ENCODE measurements at places on chromosomes 2 and 18.

DNA sequence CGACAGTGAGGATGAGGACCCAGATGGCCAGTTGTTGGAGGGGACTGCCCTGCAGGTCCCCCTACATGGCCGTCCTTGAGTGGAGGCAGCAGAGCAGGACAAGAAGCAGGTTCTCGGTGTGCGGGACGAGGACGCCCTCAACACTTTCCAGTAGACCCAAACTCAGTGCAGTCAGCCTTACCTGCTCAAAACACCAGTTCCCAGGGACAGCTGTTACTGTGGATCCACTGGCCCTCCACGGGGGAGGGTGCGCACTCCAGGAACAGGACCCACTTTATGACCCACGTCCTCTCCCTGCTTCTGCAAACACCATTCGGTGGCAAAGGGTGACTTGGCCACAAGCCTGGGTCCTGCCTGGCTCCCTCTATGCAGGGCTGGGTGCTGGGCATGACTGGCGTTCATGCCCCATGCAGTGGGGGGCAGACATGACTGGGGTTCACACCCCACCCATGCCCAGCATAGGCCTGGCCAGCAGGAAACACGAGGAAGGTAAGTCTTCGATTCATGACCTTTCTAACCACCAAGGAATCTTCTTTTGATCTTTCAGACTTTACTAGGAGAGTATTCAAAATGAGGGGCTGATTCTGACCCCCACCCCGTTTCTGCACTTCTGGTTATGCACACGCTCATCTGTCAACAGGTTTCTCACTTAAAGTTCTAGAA, 233.7 kb downstream of the HDAC4 start:
- H3K27ac ChIP-seq = no peak overlapping the region
- H3K4me3 ChIP-seq = no peak overlapping the region
- peaks cover 39% of the 10 kb centered on the region for H3K36me3 ChIP-seq
- DNase-seq = no peak
- no peaks in the 10 kb centered on the region for H3K27me3 ChIP-seq

DNA sequence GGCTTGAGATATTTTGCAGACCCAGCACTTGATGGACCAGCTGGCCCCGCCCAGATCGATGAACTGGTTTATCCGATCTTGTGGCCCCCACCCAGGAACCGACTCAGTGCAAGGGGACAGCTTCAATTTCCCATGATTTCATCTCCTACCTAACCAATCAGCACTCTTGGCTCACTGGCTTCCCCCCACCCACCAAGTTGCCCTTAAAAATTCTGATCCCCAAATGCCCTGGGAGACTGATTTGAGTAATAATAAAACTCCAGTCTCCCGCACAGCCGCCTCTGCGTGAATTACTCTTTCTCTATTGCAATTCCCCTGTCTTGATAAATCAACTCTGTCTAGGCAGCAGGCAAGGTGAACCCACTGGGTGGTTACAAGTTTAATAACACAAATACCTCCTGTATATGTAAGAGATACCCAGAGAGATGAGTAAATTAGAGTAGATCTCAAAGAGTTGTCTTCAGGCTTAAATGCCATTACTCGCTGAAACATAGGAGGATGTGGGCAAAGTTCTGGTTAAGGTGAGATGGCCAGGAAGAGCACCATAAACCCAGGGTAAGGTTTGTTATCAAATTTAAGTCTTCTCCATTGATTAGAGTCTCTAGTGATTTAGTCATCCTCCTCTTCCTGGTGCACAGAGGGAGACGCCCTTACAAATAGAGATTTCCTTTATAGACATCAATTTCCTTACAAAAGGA, 222.8 kb downstream of the ARL4C start:
- H3K36me3 ChIP-seq = no peaks in the 10 kb centered on the region
- H3K27me3 ChIP-seq = peaks cover 5% of the 10 kb centered on the region
- no peak overlapping the region for H3K4me3 ChIP-seq
- DNase-seq = no peak
- H3K4me1 ChIP-seq = no peaks in the 10 kb centered on the region

- no peaks in the 10 kb centered on the region for H3K4me1 ChIP-seq
- no peaks in the 10 kb centered on the region for H3K36me3 ChIP-seq
- DNase-seq = no peak
- H3K4me3 ChIP-seq = no peak overlapping the region
These were observed 32.1 kb upstream of the SIGLEC15 start for GRCh38 chr18:45793264-45793965.

DNA sequence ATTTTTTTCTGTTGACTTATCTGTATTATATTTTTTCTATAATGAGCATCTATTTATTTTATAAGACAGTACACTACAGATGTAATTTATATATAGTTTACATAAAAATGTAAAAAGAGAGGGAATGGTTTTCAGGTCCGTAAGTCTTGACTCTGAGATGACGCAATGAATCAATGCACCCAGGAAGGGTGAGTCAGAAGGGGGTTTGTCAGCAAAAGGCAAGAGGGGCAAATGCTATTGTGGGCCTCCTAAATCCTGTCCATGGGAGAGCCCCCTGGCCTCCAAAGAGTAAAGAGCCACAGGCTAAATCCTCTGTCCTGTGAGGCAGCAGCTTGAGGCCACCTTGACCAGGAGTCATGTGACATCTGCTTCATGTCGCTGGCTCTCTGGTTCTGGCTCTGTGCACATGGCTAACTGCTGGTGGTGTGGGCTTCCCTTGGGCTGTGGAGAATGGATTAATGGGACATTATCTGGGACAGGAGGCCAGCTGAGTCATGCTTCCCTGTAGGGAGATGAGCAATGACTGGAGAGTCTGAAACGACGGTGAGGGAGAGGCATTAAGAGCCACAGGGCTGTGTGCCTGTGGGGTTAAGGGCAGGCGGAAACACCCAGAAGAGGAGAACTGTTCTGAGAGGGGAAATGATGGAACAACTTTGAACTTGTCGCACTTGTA, 22.8 kb upstream of the ASB18 start:
- no peaks in the 10 kb centered on the region for H3K36me3 ChIP-seq
- H3K4me1 ChIP-seq = no peaks in the 10 kb centered on the region
- H3K27ac ChIP-seq = no peak overlapping the region
- no peak for DNase-seq
- no peak overlapping the region for H3K4me3 ChIP-seq
- peaks cover 10% of the 10 kb centered on the region for H3K27me3 ChIP-seq

- H3K27ac ChIP-seq = no peak overlapping the region
- peaks cover 90% of the 10 kb centered on the region for H3K36me3 ChIP-seq
- no peaks in the 10 kb centered on the region for H3K27me3 ChIP-seq
- H3K4me1 ChIP-seq = no peaks in the 10 kb centered on the region
These were observed 12.2 kb downstream of the CNDP2 start for GRCh38 chr18:74508366-74508765.

- H3K36me3 ChIP-seq = no peaks in the 10 kb centered on the region
- no peak overlapping the region for H3K4me3 ChIP-seq
- DNase-seq = no peak
- H3K27me3 ChIP-seq = no peaks in the 10 kb centered on the region
- no peaks in the 10 kb centered on the region for H3K4me1 ChIP-seq
These were observed 270.7 kb downstream of the PIEZO2 start for GRCh38 chr18:10878703-10879102.

- no peaks in the 10 kb centered on the region for H3K4me1 ChIP-seq
- H3K27me3 ChIP-seq = peaks cover 5% of the 10 kb centered on the region
- no peak overlapping the region for H3K27ac ChIP-seq
- no peaks in the 10 kb centered on the region for H3K36me3 ChIP-seq
These were observed 24.9 kb upstream of the SNTG2 start for GRCh38 chr2:925711-926110.

DNA sequence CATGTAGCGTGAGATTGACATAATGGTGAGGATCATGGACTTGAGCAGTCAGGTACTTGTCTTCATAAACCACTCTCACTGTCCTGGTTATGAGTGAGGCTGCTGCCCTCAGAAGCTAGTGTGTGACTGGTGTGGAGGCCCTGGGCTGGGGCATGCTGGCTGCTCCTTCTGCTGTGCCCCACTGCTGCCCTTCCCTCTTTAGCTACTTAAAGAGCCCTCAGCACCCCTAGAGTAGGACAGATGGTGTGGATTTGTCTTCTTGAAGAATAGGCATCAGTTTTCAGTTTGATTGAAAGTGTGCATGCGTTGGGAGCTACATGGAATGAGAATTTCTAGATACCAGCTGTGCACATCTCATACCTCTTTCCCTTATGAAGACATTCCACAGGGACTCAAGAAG, 15.4 kb downstream of the CPLX4 start:
- no peak overlapping the region for H3K4me3 ChIP-seq
- no peak for DNase-seq
- H3K4me1 ChIP-seq = no peaks in the 10 kb centered on the region

GRCh38 chr18:3597409-3598357, 147.7 kb downstream of the TGIF1 start:
- no peak overlapping the region for H3K4me3 ChIP-seq
- H3K27me3 ChIP-seq = no peaks in the 10 kb centered on the region
- no peaks in the 10 kb centered on the region for H3K36me3 ChIP-seq
- peaks cover 74% of the 10 kb centered on the region for H3K4me1 ChIP-seq

DNA sequence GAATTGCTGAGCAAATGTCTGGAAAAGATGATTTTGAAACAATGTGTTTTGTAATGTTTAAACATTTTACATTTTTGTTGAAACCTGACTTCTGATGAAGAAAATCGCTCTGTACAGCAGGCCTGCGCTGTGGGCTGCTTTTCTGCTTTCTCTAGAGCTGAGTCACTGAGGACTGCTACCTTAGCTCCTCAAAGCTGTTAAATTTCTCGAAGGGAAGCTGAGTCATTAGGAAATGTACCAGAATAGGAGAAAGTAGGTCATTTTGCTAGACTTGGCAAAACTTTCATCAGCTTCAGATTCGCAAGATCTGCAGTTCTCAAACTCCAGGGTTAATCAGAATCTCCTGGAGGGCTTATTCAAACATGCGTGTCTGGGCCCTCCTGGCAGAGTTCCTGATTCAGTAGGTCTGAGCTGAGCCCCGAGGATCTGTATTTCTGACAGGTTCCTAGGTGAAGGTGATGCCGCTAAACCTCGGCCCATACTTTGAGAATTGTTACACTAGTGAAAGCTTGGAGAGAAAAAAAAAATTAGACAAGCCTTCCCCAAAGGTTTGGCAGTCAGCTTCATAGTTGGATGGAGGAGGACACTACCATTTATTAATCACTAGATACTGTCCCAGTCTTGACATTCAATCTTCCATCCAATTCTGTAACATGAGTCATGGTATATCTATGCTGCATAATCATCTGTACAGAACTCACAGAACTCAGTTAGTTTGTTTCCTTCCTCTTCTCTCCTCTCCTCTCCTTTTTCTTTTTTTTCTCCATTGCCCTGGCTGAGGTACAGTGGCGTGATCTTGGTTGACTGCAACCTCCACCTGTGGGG, 297.6 kb downstream of the PARD3B start:
- H3K36me3 ChIP-seq = no peaks in the 10 kb centered on the region
- H3K27ac ChIP-seq = no peak overlapping the region
- no peak overlapping the region for H3K4me3 ChIP-seq
- H3K27me3 ChIP-seq = no peaks in the 10 kb centered on the region
- H3K4me1 ChIP-seq = no peaks in the 10 kb centered on the region

- H3K27me3 ChIP-seq = no peaks in the 10 kb centered on the region
- no peaks in the 10 kb centered on the region for H3K4me1 ChIP-seq
- H3K36me3 ChIP-seq = no peaks in the 10 kb centered on the region
- no peak overlapping the region for H3K4me3 ChIP-seq
- no peak overlapping the region for H3K27ac ChIP-seq
These were observed 94.2 kb downstream of the DOK6 start for GRCh38 chr18:69494841-69495240.

DNA sequence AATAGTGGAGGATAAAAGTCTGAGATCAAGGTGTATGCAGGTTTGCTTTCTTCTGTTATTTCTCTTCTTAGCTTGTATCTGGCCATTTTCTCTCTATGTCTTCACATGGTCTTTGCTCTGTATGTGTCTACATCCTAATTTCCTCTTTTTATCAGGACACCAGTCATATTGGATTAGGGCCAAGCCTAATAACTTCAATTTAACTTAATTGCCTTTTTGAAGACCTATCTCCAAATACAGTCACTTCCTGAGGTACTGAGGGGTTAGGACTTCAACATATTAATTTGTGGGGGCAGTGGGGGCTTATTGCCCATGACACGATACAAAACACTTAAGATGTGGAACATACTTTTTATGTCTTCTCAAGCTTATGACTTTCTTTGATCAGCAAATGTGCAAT, 632.9 kb upstream of the CELF4 start:
- peak; percentile 68 for DNase-seq
- H3K4me3 ChIP-seq = no peak overlapping the region
- no peak overlapping the region for H3K27ac ChIP-seq
- H3K4me1 ChIP-seq = peaks cover 6% of the 10 kb centered on the region
- no peaks in the 10 kb centered on the region for H3K36me3 ChIP-seq

- no peak overlapping the region for H3K4me3 ChIP-seq
- no peak overlapping the region for H3K27ac ChIP-seq
- no peaks in the 10 kb centered on the region for H3K27me3 ChIP-seq
- no peaks in the 10 kb centered on the region for H3K36me3 ChIP-seq
- no peaks in the 10 kb centered on the region for H3K4me1 ChIP-seq
- no peak for DNase-seq
These were observed 899.1 kb downstream of the TMEM182 start for GRCh38 chr2:103660947-103661346.

DNA sequence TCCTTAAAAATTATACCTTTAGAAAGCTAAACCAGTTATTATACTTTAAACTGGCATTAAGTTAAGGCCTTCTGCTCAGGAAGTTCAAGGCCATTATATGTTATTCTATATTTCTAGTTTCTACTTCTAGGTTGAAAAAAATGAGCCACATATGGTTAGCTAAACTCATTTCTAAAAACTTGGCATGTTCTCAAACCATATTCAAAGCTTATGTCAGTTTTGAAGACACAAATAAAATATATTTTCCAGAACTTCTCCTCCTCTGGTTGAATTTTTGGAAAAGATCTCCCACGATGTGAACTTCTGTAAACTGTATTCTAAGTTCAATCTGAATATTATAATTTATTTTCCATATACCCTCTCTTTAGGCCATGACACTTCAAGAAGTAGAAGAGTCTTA, 103.5 kb downstream of the NYAP2 start:
- no peaks in the 10 kb centered on the region for H3K27me3 ChIP-seq
- H3K4me1 ChIP-seq = no peaks in the 10 kb centered on the region
- no peak overlapping the region for H3K27ac ChIP-seq
- H3K4me3 ChIP-seq = no peak overlapping the region
- no peak for DNase-seq

DNA sequence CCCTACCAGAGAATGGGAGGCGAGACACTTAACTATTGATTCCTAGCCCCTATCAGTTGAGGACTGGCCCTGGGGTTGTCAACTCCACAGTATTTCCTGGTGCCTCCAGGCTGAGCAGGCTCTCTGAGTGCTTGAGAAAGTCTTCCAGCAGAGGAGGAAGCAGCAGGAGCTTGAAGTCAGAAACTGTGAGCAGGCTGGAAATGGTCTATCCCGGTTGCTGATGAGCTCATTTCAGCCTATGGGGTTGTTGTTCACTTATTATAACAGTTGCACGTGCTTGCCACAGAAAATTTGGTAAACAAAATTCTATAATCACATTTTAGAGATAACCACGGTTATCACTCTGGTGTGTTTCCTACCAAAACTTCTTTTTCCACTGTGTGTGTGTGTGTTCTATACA, 254.7 kb upstream of the THUMPD2 start:
- H3K4me1 ChIP-seq = peaks cover 5% of the 10 kb centered on the region
- no peak overlapping the region for H3K27ac ChIP-seq
- H3K36me3 ChIP-seq = no peaks in the 10 kb centered on the region
- H3K4me3 ChIP-seq = no peak overlapping the region
- no peaks in the 10 kb centered on the region for H3K27me3 ChIP-seq

GRCh38 chr2:232592772-232593395, 40.5 kb upstream of the EFHD1 start:
- H3K27me3 ChIP-seq = no peaks in the 10 kb centered on the region
- peaks cover 7% of the 10 kb centered on the region for H3K4me1 ChIP-seq
- DNase-seq = peak; percentile 36
